ENCODE measurements at places on chromosomes 16 and 17.

GRCh38 chr17:11122908-11123307 is 118.1 kb upstream of the SHISA6 start:
- no peak for DNase-seq

- DNase-seq, result no peak
Measured at GRCh38 chr16:88835383-88835782, 21.4 kb downstream of the GALNS start.

DNA sequence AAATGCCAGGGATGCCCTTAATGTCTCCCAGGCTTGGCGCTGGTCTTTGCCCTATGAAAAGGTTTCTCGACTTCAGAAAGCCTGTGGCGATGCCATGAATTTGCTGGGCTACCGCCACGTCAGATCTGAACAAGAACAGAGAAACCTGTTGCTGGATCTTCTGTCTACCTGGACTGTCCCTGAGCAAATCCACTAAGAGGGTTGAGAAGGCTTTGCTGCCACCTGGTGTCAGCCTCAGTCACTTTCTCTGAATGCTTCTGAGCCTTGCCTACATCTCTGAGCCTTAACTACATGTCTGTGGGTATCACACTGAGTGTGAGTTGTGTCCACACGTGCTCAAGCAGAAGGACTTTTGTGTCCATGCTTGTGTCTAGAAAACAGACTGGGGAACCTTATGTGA is 11.4 kb downstream of the CHST4 start:
- DNase-seq, result no peak

GRCh38 chr17:7705269-7706255 is 560 bp downstream of the EFNB3 start:
- DNase-seq, result no peak

DNA sequence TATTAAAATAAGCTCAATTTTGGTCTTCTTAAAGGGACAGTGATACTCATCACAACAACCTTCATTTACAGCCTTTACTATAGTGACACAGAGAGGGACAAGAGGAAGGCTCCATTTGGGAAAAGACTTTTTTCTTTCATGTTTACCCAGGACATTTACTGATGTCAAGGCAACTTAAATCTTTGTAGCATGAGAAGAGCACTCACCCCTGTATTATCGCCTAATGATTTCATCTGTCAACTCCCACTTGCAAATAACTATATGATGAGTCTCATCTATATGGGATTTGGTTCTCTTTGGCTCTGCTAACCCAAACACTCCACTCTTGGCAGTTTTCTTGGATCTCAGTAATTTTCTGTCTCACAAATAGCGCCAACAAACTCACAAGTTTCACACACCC is 24.1 kb downstream of the BLMH start:
- no peak for DNase-seq

GRCh38 chr17:82092094-82092586 is 5.9 kb downstream of the FASN start:
- no peak for DNase-seq

GRCh38 chr16:15765880-15766279 is 90.9 kb downstream of the MYH11 start:
- DNase-seq, result no peak

DNA sequence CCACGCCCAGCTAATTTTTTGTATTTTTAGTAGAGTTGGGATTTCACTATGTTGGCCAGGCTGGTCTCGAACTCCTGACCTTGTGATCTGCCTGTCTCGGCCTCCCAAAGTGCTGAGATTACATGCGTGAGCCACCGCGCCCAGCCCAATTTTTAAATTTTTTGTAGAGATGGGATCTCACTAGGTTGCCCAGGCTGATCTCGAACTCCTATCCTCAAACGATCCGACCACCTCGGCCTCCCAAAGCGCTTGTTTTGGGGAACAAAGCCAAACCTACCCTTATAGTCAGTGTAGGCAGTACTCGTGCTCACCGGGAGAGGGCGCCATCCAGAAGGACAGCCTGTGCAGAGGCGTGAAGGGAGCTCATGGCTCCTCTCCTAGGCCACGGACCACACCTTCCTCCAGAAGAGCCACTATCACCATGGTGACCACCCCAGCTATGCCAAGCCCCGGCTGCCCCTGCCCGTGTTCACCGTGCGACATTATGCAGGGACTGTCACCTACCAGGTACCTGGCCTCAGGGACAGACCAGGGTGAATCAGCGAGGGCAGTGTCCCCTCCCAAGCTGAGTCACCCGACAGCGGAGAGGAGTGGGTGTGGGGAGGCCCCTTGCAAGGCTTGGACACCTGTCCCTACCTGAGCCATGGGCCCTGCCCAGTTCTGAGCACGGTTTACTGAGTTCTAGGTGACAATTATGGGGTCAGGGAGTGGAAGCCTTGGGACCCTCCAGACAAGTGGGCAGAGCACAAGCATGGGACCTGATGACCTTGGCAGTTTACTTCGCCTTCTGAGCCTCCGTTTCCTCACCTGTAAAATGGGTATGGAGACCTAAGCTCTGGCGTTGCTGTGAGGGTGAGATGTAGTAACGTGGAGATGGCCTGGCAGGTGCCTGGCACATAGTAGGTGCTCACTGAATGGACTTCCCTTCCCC is 13.7 kb downstream of the MYO15B start:
- DNase-seq, result no peak

- DNase-seq, result peak; percentile 69
Measured at GRCh38 chr17:45584092-45585036, 93.8 kb upstream of the PLEKHM1 start.

DNA sequence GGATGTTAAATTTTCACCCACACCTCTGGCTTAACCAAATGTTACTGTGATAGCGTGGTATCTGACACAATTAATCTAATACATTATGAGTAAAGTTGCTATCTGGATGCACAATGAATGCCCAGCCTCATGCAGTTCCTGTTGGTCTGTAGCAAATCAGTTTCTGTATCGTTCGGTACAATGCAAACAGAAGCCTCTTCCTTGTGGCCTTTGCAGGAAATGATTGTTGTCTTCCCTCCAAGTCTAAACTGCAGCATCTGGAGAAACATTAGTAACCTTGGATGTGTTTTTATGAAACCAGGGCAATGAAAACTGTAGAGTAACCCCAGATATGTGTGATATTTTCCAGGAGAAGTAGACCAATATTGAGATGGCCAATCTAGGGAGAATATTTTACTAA is 46.8 kb downstream of the CYB561 start:
- no peak for DNase-seq

DNA sequence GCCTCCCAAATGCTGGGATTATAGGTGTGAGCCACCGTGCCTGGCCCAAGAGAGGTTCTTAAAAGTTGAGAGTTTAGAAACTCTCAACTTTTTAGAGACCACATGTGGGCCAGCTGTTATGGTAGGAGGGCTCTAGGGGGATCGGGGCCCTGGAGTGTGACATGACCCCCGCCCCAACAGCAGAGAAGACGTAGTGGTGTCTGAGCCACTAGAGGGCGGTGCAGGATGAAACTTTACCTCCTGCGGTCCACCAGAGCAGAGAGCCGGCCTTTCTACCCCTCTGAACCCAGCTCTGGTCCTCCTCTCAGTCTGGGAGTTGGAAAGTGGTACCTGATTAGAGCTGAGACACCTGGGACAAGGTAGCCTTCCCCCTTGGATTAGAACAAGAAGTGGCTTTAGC is 7.4 kb downstream of the CDK5RAP3 start:
- no peak for DNase-seq

- peak; percentile 58 for DNase-seq
Measured at GRCh38 chr17:82781894-82782274, 30.0 kb downstream of the TBCD start.

- DNase-seq, result peak; percentile 70
Measured at GRCh38 chr17:7886227-7887037, 2.2 kb upstream of the CHD3 start.

GRCh38 chr17:82213251-82214011 is 789 bp upstream of the CCDC57 start:
- DNase-seq, result peak; percentile 51

DNA sequence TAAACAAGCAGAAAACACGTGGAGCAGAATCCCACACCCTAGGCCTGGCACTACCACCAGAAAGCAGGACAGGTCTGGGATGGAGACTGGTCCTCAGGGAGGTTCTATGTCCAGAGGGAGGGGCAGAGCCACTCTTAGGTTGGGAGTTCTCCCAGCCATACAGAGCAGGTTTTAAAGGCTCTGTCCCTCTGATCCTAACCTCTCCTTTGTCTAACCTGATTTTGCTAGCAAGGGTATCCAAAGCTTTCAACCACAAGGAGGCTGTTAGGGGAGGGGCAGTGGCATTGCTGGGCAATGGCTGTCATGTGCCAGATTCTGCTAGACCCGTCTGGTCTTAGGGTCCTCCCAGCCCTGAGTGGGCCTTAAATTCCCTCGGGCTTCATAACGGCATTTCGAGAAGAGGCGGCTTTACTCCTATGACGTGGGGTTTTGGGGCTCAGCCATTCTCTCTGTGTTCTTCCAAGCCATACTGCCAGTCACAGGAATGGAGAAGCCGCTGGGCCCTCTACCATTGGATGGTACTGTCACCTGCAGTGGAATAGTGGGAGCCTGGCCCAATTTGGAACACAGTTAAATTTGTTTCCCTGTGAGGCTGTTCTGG is 5.7 kb downstream of the TPPP3 start:
- DNase-seq, result no peak

DNA sequence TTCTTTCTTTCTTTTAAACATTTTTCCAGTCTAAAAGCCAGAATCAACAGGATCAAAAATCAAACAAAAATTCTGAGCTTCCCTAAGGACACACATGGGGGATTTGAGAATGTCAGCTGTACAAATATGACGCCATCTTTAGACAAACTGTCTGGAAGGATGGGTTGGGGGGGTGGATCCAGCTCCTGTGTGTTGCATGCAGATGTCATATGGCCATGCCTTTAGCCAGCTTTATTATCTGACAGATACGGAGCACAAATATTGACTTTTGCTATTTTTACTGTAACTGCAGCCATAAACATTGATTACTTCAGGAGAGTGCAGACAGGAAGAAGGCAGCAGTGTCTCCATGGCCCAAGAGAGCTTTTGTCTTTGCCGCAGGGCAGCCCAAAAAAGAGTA is 279.4 kb upstream of the ELAC2 start:
- DNase-seq, result no peak

- no peak for DNase-seq
Measured at GRCh38 chr17:38464723-38465390, 36.6 kb downstream of the ARHGAP23 start.

DNA sequence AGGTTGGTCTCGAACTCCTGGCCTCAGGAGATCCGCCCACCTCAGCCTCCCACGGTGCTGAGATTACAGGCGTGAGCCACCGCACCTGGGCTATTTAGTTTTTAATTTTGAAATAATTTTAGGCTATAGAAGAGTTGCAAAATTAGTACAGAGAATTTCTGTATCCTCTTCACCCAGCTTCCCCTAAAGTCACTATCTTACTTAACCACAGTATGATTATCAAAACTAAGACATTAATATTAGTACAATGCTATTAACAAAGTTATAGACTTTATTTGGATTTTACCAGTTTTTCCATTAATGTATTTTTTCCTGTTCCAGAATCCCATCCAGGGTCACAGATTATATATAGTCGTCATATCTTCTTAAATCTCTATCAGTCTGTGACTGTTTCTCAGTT is 62.6 kb downstream of the CLEC19A start:
- DNase-seq, result no peak

GRCh38 chr16:86542756-86543750 is 12.0 kb downstream of the MTHFSD start:
- no peak for DNase-seq

- no peak for DNase-seq
Measured at GRCh38 chr17:28470266-28470913, 3.1 kb upstream of the SLC13A2 start.

DNA sequence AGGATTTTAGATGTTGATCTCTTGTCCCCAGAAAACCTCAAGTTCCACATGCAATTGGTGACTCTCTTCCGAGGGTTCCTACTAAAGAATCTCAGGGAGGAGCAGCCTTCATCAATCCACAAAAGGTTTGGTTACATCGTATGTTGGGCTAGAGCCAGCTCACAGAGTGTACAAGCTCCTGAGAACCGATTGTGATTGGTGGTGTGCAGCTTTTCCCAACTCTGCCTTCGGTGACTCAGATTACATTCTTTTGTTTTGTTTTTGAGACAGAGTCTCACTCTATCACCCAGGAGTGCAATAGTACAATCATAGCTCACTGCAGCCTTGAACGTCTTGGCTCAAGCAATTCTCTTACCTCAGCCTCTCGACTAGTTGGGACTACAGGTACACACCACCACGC is 172.4 kb downstream of the PMP22 start:
- no peak for DNase-seq

GRCh38 chr17:72512649-72513556 is 392.1 kb downstream of the SOX9 start:
- no peak for DNase-seq

DNA sequence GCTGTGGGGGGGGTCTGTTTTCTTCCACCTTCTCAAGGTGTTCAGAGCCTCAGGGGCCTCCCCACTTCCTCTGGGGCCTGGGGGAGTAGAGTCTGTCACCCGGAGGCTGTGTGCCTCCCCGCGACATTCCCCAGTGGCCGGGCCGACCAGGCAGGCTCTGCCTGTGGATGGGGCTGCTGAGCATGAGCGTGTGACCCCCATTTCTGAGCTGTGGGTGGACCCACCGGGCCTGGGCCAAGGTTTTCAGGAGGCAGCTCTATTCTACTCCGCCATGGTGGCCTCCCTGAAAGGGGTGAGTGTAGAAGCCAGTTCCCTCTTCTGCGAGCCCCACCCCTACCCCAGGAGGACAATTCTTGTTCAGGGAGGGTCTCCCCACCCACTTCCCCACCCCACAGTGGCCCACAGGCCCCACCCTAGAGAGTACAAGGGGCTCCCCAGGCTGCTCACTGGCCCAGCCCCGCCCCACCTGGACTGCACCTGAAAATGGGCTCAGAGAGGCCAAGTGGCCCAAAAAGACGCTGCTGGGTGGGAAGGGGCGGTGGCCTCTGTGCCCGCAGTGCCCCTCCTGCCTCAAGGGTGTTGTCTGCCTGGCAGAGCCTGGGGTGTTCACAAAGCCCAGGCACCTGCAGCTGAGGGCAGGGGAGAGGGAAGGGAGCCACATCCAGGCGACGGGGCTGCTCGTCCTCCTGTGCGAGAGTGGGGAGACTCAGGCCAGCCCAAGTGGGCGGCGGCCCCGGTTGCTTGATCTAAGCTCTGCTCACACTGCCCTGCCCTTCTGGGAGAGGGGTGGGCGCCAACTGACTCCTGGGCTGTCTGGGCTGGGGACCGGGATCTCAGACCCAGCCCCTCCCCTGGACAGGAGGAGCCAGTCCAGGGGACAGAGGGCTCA is 1.3 kb downstream of the MSLN start:
- no peak for DNase-seq

GRCh38 chr16:27154705-27155521 is 48.4 kb upstream of the KDM8 start:
- DNase-seq, result peak; percentile 4

- DNase-seq, result no peak
Measured at GRCh38 chr16:11350519-11350918, 5.3 kb downstream of the RMI2 start.

GRCh38 chr16:86752582-86753175 is 174.3 kb downstream of the FOXL1 start:
- no peak for DNase-seq

- DNase-seq, result no peak
Measured at GRCh38 chr16:12460064-12460392, 343.7 kb downstream of the CPPED1 start.

GRCh38 chr16:17331071-17331607 is 139.6 kb downstream of the XYLT1 start:
- DNase-seq, result no peak

GRCh38 chr16:46896314-46896968 is 12.3 kb downstream of the GPT2 start:
- DNase-seq, result no peak

- no peak for DNase-seq
Measured at GRCh38 chr17:54903375-54903774, 2.7 kb downstream of the TOM1L1 start.

Measured in T-helper 22 cell (primary cell).